ENCODE measurements at places on chromosomes 1 and 21. TPM values are rescaled to one million over a fixed set of nuclear protein-coding genes. Genes with fewer than 3 reads are reported as not detected.

The ATXN7L2 gene
- 2.1 TPM for total RNA-seq

DNA sequence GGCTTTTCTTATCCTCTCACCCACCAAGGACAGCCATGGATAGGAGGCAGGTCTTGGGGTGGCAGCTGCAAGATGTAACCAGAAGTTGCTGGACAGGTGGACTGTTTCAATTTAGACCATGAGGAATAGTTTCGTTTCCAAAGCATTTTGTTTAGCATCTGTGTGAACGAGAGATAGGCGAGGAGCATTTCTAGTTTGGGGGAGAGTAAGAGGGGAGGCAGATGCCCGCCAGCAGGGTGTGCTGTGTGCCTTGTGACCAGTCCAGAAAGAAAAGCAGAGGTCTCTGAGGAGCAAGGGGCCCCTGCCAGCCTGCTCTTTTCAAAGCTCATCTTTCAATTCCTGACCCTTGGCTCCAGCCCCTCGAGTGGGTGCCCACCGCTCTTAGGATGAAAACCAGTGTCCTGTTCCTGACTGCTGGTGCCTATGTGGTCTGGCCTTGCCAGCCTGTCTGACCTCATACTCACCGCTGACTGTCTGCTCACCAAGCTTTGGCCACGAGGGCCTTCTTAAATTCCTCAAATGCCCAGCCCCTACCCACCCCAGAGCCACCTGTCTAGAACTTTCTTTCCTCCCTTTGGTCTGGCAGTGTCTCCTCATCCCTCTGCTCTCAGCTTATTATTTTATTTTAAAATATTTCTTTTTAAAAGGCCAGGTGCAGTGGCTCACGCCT, 8.5 kb downstream of the SERINC2 start:
- peak; percentile 21 for DNase-seq

GRCh38 chr1:226185141-226186036, 1.2 kb downstream of the ACBD3 start:
- peak; percentile 75 for DNase-seq

- DNase-seq, result peak; percentile 16
Observed at GRCh38 chr1:34590211-34590623, 164.6 kb upstream of the GJB5 start.

DNA sequence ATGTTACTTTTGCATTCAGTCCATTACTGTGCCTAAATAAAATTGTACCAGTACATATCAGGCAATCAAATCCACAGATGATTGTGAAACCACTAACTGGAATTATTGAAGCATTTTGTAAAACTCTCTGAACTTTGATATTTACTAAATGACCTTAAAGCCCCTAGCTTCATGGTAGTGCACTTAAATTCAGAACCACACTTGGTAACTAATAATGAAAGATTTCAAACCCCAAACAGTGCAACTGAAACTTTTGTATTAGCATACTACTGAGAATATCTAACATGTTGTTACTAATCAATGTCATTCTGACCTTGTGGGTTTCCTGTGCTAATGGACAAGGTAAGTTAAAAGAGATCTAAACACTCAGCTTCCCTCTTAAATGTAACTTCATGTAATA, at the start of gene CFHR3:
CFHR3 (plus strand) TSS at position 238 of the 400 bp plus-strand sequence; CDS start at position 285, 47 bp downstream.
- no peak for DNase-seq

The OLFML2B gene
- total RNA-seq, result 1.4 TPM

The VANGL2 gene
- total RNA-seq, result not detected

The DNASE2B gene
- not detected for total RNA-seq

The KIRREL1 gene
- total RNA-seq, result 108 TPM

GRCh38 chr21:44301961-44302406, 2.1 kb downstream of the PFKL start:
- DNase-seq, result no peak

DNA sequence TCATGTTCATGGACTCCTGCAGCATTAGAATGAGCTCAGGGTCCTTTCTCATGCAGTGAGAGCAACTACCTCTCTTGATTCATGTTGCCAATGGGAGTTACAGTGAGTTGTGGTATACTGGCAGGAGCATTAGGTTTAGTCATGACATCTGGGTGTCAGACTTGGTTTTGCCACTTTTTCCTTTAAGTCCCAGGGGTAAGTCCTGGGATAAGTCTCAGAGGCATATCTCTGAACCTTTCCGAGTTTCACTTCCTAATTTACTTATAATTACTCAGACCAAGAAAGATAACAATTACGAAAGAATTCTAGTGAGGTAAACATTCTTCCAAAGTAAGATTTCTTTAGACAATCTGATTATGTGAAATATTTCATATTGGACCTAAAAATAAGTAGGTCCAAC, 606.0 kb downstream of the SMYD3 start:
- DNase-seq, result peak; percentile 8

DNA sequence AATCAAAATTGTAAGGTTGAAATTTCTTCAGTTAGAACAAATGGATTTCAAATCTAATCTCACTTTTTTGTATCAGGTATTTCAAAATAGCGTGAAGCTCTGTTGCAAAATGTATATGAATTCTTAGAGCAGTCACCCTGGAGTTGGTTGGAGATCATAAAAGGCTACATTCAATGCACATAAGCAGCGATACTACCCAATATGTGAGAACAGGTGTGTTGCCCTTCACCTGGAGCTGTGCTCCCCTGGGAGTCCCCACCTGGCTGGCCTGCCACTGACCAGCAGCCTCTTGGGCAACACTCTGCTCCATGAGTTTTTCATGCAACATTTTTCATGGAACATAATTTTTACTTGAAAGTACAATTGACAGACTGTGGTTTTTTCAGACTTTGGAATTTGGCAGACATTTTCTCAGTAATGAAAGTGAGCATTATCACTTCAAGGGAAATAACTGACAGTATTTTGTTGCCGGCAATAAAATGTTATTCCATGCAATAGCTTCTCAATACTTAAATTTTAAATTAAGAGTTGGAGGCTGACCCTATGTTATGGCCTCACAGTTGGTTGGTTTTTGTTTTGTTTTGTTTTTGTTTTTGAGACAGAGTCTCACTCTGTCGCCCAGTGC, 95.1 kb downstream of the ST3GAL3 start:
- no peak for DNase-seq

The MAP1LC3C gene
- total RNA-seq, result not detected

GRCh38 chr1:39407896-39408640, 83.4 kb upstream of the BMP8A start:
- peak; percentile 30 for DNase-seq

The STUM gene
- total RNA-seq, result not detected

The RNF19B gene
- 11.1 TPM for total RNA-seq

The PUM1 gene
- total RNA-seq, result 63.4 TPM

DNA sequence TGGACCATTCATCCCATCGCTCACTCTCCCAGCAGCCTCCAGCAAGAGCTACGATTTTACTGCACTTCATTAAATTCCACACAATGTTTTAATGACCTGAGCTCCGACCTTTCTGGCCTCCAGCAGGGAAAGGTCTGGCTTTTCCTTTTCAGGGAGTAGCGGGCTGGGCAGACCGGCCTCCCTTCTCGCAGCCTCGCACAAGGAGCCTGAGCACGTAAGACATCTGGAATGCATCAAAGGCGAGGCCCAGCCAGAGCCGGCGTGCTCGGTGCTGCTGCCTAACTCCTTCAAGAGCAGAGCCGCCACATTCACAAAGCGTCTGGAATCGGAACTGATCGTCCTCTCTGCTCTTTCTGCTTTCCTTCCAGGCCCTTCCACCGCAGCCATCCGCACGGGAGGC, 32.5 kb upstream of the FHAD1 start:
- peak; percentile 44 for DNase-seq

DNA sequence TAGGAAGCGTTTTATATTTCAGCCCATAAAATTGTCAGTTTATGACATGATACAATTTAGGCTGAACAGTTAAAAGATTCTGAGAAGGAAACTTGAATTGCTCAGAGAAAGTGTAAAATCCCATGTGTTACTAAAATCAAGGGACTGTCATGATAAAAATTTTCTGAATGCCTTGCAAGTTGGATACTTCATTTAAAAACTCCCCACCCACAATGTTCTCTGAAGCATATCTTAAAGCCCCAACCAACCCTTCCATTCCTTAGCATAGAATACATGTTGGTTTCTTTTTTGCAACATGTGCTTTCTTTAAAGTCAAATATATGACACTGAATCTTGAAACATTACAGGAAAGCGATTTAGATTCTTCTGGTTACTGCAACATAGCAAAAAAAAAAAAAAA, 97.4 kb downstream of the MRPL39 start:
- no peak for DNase-seq

DNA sequence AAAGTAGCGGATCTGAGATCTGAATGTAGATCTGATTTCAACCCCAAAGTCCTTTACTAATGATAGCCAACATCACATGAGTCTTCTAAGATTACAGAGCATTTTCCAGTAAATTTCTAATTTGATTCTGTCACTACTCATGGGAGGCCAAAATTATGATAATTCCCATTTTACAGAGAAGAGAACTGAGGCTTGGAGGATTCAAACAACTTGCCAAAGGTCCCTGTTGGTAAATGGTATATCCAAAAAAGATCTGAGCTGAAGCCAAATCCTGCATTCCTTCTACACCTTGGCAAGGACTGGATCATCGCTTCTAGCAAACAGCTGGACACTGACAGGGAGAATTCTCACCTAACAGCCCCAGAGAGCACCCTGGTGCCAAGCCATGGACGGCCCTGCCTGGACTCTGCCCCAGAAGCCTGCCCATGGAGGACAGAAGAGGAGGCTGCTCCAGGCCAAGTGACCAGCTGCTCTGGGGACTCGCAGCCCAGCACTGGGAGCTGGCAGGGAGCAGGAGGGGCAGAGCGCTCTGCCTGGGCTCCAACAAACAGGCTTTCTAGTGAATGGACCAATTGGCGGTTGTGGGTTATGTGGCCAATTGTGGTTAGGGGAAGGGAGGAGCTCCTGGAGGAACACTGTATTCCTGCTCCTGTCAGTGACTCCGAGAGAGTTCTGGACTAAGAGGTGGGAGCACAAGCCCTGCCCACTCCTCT, 6.4 kb upstream of the CSF1 start:
- peak; percentile 15 for DNase-seq

The GSTM2 gene
- 27.7 TPM for total RNA-seq

GRCh38 chr1:84467298-84467697, 11.8 kb upstream of the RPF1 start:
- DNase-seq, result no peak

DNA sequence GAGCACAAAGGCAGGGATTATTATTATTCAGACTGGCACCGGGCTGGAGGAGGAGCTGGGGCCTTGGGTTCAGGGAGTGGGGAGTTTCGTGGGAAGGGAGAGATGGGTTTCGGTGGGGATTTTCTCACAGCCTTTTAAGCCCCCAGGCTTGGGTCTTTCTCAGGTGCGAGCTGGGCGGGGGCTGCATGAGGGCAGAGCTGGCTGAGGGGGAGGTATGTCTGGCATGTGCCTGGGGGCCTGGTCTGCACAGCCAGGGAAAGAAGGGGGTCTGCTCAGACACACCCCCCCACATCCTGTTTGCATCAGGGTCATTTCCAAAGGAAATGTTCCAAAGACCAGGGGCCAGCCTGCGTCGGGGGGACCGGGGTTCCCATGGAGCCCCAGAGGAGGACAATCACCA, 21.6 kb downstream of the GRHL3 start:
- no peak for DNase-seq

GRCh38 chr1:201270616-201271390, 12.5 kb upstream of the PKP1 start:
- DNase-seq, result no peak

DNA sequence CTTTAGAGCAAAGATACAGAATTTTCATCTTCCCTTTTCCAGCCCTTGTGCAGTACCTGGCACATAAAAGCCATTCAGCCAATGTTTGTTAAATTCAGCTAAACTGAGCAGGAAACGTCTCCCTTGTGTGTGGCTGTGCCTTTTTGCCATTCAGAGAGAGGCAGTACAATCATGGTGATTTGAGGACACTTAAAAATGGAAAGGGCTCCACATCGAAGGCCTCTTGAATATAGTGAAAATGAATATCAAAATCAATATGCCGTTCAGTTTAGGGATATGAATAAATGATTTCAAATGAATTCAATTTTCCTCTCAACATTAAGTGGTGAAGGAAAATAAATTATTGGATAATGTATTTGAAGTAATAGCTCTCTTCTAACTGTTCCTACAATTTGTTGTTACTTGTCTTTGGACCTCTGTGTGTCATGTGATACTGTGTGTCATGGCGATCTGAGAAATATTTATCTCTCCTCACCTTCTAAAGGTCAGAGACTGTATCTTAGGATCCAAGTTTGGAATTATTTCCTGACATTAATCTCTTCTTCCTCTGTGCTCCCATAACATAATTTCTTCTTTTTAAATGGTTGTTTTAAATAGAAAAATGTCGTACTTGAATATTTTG, 355.6 kb upstream of the ST6GALNAC5 start:
- DNase-seq, result no peak

DNA sequence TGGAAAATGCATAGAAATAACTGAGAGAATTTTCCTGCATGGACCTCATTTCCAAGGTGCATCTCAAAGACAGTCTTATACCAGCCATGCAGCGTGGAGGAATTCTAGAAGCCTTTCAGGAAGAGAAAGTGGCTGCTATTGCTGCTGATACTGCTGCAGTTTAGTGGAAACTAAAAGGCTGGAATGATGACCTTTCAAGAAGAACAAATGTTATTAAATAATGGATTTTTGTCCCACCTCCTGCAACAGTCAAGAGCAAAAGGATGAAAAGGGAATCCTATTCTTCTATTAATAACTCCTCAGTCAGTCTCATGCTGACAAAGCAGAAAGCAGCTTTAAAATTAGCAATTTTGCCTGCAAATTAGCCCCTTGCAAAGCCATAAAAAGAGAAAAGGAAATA, 68.2 kb upstream of the C1orf87 start:
- DNase-seq, result no peak
